ENCODE measurements at places on chromosomes 12 and 14. TPM values are rescaled to one million over a fixed set of nuclear protein-coding genes. Genes with fewer than 3 reads are reported as not detected.

The TAS2R43 gene
- total RNA-seq, result not detected

The CHGA gene
- not detected for total RNA-seq

The PRIMA1 gene
- not detected for total RNA-seq

The MGST1 gene
- 41.6 TPM for total RNA-seq

The KLHL33 gene
- total RNA-seq, result not detected

The KCNH3 gene
- 0.14 TPM for total RNA-seq

The CLEC2A gene
- total RNA-seq, result not detected

The PRR4 gene
- 2.3 TPM for total RNA-seq

The P2RX2 gene
- total RNA-seq, result not detected

The THAP2 gene
- total RNA-seq, result 4.9 TPM

The TBX5 gene
- not detected for total RNA-seq

The TNFRSF1A gene
- 132 TPM for total RNA-seq

The ALDH1L2 gene
- total RNA-seq, result 2.5 TPM

The STAB2 gene
- not detected for total RNA-seq

The C3AR1 gene
- total RNA-seq, result 0.27 TPM

The IRAK3 gene
- 16.1 TPM for total RNA-seq

The SENP1 gene
- 36.9 TPM for total RNA-seq
